Activated CD8-positive, alpha-beta memory T cell treated with anti-CD3 and anti-CD28 coated beads for 1 hour (primary cell): ENCODE measurements at places on chromosomes 5 and 9.

DNA sequence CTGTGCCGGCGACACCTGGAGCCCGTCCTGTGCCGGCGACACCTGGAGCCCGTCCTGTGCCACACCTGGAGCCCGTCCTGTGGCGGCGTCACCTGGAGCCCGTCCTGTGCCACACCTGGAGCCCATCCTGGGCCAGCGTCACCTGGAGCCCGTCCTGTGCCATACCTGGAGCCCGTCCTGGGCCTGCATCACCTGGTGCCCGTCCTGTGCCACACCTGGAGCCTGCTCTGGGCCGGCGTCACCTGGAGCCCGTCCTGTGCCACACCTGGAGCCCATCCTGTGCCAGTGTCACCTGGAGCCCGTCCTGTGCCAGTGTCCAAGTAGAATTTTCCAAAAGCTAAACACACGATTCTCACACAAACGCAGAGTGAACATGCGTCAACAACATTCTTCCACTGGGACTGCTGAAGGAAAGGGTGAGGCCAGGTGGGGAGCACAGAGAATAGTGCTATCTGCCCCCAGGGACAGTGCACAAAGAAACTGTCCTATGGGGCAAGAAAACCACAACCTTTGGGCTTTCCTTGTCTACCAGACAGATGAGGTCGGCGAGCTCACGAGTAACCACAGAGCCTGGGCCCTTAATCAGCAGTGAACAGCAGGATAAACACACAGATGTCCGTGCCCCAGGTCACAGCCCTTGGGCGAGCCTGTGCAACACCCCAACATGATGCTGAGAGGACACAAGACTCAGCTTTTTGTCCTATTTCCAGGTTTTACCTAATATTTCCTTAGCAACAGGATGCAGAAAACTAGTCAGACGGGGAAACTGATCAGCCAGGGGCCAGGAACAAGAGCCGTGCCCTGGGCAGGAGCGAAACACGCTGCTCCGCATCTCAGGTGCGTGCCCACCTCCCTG is 7.9 kb downstream of the QSOX2 start:
- no peak for DNase-seq

- DNase-seq, result no peak
These were observed 16.5 kb upstream of the SPDL1 start for GRCh38 chr5:169567079-169567478.

- DNase-seq, result no peak
These were observed 109.6 kb upstream of the MOCS2 start for GRCh38 chr5:53219174-53219573.

DNA sequence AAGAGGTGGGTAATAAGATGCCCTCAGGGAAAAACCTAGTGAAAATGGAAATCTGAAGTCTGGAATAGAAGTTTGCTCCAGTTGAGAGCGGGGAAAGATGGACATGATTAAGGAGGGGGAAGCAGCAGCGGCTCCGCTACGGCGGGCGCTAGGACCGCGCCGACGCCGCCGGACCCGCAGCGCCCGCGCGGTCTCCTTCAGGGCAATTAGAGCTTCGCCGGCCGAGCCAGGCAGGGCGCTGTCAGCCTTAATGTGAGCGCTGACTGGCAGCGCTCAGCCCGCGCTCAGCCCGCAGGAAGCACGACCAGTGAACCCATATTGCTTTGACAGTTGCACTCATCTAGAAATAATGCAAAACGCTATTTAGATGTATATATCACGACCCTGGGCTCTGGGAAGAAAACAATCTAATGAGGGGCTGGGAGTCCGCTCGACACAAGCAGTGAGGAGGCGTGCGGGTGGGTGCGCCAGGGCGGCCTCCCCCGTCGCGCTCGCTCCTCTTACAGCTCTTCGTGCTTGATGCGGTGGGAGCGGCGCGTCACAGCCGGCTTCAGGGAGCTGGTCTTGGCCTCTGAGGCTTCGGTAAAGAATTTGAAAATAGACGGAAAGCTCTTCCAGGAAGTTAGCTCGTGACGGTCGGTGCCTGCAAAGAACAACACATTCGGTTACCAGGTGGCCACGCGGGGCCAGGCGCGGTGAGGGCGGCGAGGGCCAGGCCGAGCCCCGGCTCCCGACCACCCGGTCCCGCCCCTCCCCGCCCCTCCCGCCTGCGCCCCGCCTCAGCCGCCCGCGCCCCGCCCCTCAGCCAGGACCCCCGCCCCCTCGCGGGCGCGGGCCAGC is 37.7 kb downstream of the NR2F1 start:
- DNase-seq, result peak; percentile 26

DNA sequence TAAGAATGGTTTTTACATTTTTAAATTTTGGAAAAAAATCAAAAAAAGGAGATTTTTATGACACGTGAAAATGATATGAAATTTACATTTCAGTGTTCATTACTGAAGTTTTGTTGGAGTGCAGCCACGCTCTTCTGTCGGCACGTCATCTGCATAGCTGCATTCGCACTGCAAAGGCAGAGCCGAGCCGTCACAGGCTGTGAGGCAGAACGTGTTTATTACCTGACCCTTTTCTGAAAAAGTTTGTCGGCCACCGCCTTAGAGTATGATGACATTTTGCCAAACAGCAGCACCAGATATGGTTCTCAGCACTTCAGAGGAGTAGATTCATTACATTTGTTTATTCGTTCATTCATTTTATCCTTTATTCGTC is 24.1 kb downstream of the HRH2 start:
- DNase-seq, result no peak

- DNase-seq, result no peak
These were observed 271.1 kb upstream of the MVB12B start for GRCh38 chr9:126055381-126055985.
